ENCODE measurements at places on chromosomes 12 and 14.
A peak's percentile ranks its signal among the peaks of the same experiment; 100 is the strongest.

- no peak for DNase-seq
These were observed 19.2 kb downstream of the NR2C1 start for GRCh38 chr12:95054206-95054605.

DNA sequence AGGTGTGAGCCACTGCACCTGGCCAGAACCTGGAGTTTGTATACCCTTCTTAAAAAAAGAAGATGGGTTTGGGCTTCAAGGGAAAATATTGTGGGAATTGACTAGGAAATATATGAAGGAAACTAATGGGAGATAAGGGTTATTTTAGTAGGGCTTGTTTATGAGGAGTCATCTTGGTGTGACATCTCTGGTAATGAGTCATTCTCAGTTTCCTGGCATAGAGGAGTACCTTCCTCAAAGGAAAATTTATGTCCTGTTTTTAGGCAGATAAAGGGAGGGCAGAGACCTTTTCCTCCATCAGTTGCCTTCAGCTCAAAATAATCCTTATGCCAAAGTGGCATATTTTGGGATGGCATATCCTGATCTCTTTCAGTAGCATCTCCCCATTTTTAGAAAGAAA, 30.6 kb upstream of the NFKBIA start:
- peak; percentile 27 for DNase-seq

DNA sequence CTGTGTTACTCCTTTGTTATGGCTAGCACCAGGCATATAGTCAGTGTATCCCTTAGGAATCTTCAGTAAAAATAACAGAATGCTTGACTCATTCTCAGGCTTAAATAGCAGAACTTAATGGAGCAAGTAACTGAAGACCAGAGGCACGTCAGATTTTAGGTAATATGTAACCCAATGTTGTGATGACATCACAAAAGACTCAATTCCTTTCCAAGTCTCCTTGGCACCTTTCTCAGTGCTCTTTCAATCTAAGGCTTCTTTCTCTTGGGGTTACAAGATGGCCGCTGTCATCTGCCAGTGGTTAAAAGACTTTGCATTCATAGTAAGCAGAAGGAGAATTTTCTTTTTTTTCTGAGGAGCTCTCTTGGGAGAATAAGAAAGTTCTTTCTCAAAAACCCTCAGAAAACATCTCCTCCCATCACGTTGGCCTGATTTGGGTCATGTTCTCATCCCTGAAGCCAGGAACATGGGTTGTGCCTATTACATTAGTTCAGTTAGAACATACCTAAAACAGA, 33.4 kb upstream of the DCN start:
- DNase-seq = no peak

- DNase-seq = no peak
These were observed 69.7 kb downstream of the ARF6 start for GRCh38 chr14:49962621-49963020.

DNA sequence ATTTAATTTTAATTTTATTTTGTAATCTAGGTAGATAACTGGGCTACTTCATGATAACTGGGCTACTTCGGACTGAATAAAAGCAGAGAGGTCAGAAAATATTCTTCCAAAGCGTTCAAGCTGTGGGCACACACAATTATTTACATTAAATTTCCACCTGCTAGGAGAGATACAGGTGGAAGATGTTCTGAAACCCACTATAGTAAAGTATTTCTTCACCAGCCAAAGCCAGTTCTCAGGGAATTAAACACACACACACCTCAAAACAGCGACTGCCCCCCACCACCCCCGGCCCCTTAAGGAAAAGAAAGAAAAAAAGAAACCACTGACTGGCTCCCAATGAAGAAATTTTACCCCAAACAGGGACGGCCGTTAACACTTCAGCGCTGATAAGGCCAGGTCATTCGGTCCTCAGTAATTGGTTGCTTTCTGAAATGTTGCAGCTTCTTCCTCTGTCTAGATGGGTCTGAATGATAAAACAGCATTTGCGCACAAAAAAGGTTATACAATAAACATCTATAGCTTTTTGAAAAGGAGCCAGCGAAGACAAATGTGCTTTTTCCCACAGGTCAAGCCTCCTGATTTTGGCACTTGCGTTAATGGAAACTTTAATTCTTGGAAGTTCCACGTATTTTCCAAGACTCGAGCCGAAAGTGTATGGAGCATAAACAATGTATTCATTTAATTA, 771 bp upstream of the KCNJ8 start:
- no peak for DNase-seq

- no peak for DNase-seq
These were observed 831 bp upstream of the RPS6KA5 start for GRCh38 chr14:91061056-91061887.

GRCh38 chr14:70047598-70048312, 141.0 kb downstream of the SLC8A3 start:
- no peak for DNase-seq

- DNase-seq = no peak
These were observed 40.7 kb downstream of the TESC start for GRCh38 chr12:117058442-117059072.

GRCh38 chr14:39434401-39434800, 2.2 kb upstream of the FBXO33 start:
- DNase-seq = no peak

GRCh38 chr14:30885840-30886740, 11.7 kb downstream of the COCH start:
- DNase-seq = no peak

DNA sequence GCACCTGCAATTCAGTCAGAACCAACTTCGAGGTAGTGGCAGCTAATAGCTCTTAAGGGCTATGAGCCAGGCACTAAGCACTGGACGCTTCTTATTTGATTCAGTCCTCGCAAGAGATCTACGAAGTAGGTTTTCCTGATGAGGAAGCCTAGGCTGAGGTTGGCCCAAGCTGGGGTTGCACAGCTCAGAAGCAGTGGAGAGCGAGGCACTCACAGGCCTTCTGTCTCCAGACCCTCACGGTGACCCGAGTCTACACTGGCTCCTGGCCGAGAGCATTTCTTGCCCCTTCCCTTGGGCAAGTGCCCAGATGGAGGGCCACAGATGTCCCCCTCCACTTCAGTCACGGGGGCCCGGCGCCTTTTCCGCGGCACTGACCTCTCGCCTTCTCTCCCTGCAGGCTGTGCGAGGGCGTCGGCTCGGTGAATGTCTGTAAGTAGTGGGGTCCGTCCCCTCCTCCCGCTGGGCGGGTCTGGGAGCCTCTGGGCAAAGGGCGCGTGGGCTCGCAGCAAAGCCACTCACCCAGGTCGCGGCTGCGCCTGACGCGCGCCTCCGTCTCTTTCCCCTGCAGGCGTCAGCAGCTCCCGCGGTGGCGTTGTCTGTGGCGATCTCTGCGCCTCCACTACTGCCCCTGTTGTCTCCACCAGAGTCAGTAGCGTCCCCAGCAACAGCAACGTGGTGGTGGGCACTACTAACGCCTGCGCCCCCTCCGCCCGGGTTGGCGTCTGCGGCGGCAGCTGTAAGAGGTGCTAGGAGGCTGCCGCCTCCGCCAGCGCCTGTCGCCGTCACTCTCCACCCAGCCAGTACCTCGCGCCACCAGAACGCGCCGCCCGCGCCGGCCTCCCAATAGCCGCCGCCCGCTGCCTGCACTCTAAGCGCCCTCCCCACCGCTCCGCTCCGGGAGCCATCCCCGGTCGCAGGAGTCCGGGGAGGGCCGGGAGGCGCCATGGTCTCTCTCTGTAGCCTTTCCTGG, 13.1 kb downstream of the KRT83 start:
- DNase-seq = no peak

GRCh38 chr12:27261866-27262265, 17.8 kb downstream of the STK38L start:
- no peak for DNase-seq
